ENCODE measurements at places on chromosomes 3 and 15.

- DNase-seq = no peak
Observed at GRCh38 chr15:89778861-89779260, 2.7 kb downstream of the MESP2 start.

DNA sequence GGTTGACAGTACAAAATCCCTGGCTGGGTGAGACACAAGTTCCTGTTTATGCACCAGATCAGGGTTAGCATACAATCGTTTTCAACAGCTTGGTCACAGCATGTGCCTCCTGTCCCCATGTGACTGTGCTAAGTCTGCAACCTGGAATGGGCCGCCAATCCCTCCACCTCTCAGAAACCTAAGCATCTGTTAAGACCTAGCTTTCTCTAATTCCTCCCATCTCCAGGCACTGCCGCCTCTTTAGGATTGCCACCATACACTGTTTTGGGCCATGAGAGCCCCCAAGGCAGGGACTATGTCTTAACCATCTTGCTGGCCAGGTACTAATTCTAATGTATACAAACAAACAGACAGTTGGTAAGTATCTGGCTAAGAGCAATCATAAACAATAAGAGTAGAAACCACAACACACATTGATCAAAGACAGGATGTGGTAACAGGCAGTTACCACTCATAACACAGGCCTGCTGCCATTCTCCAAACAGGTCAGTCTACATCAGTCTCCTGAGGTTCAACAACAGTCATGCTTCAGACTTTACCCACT, 25.6 kb downstream of the SEC22C start:
- DNase-seq = no peak

DNA sequence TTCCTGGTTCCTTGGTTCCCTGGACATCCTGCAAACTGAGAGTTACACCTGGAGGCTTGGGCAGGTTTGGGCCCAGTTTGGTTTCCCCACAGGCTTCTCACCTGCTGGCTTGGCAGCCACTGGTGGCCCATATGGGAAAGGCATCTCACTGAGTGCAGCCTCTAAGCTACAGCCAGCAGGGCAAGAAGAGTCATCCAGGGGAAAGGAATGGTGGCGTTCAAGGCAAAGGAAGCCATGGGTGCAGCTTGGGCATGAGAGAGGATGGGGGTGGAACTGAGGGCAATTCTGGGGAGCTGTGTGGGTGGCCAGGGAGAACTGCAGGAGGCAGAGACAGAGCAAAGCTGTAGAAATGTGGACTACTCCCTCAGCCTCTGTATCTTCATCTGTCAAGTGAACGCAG, 106.4 kb downstream of the EPHB1 start:
- DNase-seq = no peak

DNA sequence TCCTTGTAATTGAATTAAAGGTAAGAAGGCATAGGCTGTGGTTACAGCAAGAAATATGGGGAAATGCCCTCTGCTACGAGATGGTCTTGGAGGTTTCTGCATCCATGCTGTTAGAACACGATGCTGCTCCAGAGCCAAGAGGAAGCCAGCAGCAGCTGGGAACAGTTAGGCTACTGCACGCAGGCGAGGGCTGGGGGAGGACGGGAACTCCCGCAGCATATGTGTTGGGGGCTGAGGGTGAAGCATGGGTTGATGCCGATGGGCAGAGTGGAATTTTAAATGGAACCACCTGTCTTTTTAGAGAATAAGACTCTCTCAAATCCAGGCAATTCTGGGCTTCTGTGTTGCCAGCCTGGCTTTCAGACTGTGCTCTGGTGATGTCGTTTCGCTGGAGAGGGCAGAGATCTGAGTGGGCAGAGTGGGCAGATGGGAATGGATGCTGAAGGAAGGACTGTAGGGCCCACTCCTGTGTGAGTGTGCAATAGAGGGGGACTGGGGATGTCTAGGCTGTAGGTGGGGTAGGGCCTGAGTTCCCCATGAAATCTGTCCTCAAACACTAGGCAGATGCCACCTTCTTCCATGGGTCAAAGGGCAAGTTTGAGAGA, 417.0 kb upstream of the TPM1 start:
- DNase-seq = no peak

GRCh38 chr15:48671103-48672022, 25.9 kb upstream of the FBN1 start:
- DNase-seq = no peak

DNA sequence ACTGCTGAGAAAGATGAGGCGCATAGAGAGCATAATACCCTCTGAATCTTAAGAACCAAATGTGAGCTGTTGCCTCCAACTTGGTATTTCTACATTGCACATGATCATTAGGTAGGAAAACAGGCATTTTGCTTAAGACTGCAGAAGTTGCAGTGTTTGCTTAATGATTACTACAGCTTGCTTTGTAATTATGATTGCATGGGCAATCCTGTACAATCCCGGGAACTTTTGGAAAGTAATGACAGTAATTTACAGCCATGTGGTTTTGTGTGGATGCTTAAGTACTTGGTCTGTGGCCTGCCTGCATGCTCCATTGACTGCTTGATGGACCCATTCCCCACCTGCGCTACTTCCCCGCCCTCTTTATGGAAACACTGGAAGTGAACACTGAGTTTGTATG, 301.1 kb downstream of the DIPK2A start:
- DNase-seq = no peak

Data from memory B cell (primary cell).